Frontal cortex (tissue), 4 donors: ENCODE measurements at places on chromosomes 13 and 19. TPM values are rescaled to one million over a fixed set of nuclear protein-coding genes. Genes with fewer than 3 reads are reported as not detected.

The ZNF260 gene
- 34.2 TPM for total RNA-seq

DNA sequence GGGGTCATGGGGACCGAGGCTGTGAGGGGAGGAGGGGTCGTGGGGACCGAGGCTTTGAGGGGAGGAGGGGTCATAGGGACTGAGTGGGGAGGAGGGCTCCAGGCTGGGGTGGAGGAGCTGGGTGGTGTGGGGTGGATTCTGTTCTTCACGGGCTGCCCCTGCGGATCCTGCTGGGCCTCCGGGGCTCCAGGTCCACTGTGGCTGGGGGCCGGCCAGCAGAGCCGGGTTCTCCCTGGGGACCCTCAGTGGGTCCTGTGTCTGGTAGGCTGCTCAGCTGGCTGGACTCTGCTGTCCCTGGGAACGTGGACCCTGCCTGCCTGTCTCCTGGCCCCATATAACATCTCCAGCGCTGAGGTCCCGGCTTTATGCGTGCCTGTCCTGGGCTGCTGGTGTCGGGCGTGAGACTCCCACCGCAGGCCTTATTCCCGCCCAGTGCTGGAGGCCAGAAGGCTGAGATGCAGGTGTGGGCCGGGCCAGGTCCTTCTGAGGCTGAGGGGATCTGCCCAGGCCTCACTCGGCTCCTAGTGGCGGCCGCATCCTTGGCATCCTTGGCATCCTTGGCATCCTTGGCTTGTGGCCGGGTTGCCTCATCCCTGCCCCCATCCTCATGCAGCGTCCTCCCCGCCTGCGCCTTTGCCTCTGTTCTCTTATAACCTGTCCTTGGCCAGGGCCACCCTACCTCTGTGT, 19.8 kb upstream of the GNA15 start:
- peak; percentile 29 for DNase-seq

DNA sequence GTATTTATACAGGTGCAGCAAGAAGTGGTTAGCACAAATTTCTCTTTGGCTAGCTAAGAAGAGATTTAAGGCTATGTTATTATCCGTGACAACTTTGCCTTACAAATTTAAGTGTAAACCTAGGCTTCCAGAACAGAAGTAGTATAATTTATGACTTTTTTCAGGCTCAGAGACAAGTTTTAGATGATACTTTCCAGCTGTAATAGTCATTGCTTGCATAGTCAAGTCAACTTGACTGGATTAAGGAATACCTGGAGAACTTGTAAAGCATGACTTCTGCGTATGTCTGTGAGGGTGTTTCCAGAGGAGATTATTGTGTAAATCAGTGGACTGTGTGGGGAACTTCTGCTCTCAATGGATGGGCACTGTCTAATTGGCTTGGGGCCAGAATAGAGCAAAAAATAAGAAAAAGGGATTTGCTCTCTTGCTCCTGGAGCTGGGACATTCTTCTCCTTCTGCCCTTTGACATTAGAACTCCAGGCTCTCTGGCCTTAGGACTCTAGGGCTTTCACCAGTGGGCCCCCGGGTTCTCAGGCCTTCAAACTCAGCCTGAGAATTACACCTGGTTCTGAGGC, 33.0 kb downstream of the CYSLTR2 start:
- no peak for DNase-seq

GRCh38 chr13:99892196-99892613, 79.4 kb downstream of the ZIC5 start:
- no peak for DNase-seq

- no peak for DNase-seq
Observed at GRCh38 chr13:81987677-81988357, 1646.9 kb upstream of the SPRY2 start.

DNA sequence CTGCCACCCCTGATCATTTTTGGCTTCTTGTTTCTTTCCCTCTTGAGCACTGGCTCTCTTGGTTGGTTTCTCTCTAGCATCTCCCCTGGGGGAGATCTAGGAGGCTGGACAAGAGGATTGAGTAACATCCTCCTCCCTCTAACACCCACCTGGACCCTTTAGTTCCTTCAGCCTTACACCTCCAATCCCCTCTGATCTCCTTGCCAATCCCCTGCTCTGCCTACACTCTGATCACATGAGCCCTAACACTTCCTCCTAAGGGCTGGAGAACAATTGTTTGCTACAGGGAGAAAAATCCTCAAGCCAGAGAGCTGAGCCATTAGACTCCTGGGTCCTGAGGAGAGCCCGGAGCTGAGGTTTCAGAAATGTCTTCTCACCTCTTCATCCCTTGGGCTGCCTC, 65.9 kb upstream of the ADGRL1 start:
- DNase-seq: no peak
